SJSA1 (cell line): ENCODE measurements at places on chromosomes 2 and 18. TPM values are rescaled to one million over a fixed set of nuclear protein-coding genes. Genes with fewer than 3 reads are reported as not detected.

Gene TDRD15
- total RNA-seq, result not detected in 2 replicates

Gene LRRTM4
- not detected in 2 replicates for total RNA-seq

Gene EFEMP1
- 283 and 287 TPM in 2 replicates for total RNA-seq

Gene FAM124B
- total RNA-seq, result not detected in 2 replicates

Gene RAB11FIP5
- total RNA-seq, result 15.5 and 23.0 TPM in 2 replicates

Gene ALPI
- not detected in 2 replicates for total RNA-seq
